ENCODE measurements at places on chromosomes 5 and 9. TPM values are rescaled to one million over a fixed set of nuclear protein-coding genes. Genes with fewer than 3 reads are reported as not detected.

DNA sequence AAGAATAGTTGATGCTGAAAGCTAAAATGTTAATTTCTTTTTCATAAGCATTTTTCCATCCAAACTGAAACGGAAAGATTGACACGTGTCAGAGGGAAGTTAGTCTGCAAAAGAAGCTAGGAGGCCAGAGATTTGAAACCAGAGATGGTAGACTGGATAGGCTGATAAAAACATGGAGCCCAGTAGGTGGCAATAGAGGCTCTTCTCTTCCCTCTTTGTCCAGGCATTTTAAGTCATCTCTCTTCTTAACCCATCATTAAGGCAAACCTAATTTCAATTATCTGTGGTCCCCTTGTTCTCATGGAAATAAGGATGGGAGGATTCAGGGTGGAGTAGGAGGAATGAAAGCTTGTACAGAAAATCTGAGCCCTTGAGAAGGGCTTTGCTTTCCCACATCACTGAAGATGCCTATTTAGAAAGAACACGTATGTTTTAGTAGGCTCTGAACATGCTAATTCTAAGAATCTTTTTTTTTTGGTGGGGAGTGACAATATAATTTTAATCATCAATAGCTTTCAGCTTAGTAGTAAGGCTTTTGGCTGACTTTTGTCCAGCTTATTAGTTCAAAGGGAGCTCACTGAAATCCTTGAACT, 66.6 kb downstream of the ZNF474 start:
- no peaks in the 10 kb centered on the region for H3K4me1 ChIP-seq
- H3K4me3 ChIP-seq: no peak overlapping the region
- H3K36me3 ChIP-seq: no peaks in the 10 kb centered on the region

GRCh38 chr9:133986061-133986460, 6.1 kb downstream of the VAV2 start:
- no peak overlapping the region for H3K4me3 ChIP-seq
- no peak overlapping the region for H3K27ac ChIP-seq
- H3K27me3 ChIP-seq: peaks cover 5% of the 10 kb centered on the region
- DNase-seq: no peak
- H3K4me1 ChIP-seq: peaks cover 35% of the 10 kb centered on the region
- no peaks in the 10 kb centered on the region for H3K36me3 ChIP-seq

The JAKMIP2 gene
- total RNA-seq: 2.0 TPM

DNA sequence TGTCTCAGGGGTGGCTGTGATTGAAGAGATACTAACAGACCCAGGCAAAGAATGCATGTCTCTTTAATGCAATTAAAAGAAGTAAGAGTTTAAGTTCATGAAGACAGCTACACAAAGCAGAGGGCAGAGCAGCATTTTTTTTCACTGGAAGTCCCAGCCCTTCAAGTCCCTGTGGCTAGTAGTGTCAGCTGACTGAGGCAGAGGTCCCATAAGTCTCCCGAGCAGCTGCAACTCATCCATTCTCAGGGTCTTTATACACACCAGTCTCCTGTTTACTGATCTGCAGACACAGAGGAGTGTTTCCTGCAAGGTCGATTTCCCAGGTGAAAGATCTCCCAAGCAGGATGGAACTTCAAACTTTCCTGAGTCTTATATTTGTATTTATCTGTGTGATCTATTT, 169.4 kb upstream of the GLRA1 start:
- H3K4me3 ChIP-seq: no peak overlapping the region
- H3K27me3 ChIP-seq: no peaks in the 10 kb centered on the region
- DNase-seq: peak; percentile 5
- no peaks in the 10 kb centered on the region for H3K36me3 ChIP-seq

GRCh38 chr5:181052672-181053487, 12.8 kb downstream of the BTNL9 start:
- H3K27me3 ChIP-seq: peaks cover 75% of the 10 kb centered on the region
- peaks cover 10% of the 10 kb centered on the region for H3K4me1 ChIP-seq
- no peak overlapping the region for H3K27ac ChIP-seq
